ENCODE measurements at places on chromosomes 11 and 22.

GRCh38 chr22:32904044-32904443 lies 102.5 kb downstream of the TIMP3 start:
- DNase-seq: no peak

DNA sequence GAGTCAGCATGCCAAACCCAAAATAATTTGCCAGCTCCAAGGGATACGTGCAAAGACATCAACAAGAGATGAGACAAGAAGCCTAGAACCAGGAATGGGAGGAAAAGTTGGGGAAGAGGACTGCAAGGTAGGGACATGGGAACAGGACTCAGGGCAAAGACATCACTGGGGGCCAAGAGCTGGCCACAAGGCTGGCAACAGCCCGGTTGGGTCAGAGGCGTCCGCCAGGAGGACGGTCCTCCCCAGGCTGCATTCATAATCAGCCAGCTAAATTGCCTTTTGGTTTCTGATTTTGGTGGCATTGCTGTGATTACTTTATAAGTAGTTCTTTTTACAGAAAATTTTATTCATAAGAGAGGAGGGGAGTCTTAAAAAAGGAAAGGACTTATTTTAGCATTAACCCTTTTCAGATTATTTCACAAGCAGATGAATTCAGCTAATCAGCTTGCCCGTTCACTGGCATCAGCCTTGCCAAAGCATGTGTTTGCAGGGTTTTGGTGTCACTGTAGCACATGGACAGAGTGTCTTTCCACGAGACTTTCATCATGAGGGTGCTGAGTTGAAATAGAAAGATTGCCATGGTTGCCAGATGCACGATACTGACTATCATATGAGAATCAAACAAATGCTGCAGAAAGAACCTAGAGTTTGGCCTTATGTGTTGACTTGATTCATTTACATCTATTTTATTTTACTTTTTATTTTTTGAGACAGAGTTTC lies 23.2 kb upstream of the NAV2 start:
- no peak for DNase-seq

- DNase-seq: peak; percentile 30
Observed at GRCh38 chr22:37674951-37675929, at the start of gene LGALS1. TSS of gene LGALS1 (plus strand) at chr22:37675636. CDS start at chr22:37675703, 67 bp downstream.

GRCh38 chr11:19771463-19771862 lies 58.8 kb downstream of the NAV2 start:
- no peak for DNase-seq

DNA sequence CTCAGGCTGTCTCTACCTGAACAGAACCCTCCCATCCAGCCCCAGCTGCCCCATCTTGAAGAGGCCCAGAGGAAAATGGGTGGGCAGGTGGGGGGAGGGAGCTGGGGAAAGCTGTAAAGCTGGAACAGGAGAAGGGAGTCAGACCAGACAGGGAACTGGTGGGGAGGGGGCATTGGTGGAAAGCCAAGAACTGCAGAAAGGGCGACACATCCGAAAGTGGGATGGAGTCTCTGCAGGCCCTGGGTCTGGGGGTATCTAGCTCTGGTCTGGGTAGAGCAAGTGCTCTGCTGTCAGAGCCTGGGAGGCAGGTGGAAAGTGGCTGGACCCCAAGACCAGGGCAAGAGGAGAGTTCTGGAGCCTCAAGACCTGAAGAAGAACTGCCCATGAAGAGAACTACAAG lies 7.7 kb downstream of the TMPRSS13 start:
- no peak for DNase-seq

GRCh38 chr22:28841111-28841510 lies 40.7 kb upstream of the XBP1 start:
- no peak for DNase-seq

GRCh38 chr11:47276923-47277322 lies 7.0 kb downstream of the MADD start:
- no peak for DNase-seq

- no peak for DNase-seq
Observed at GRCh38 chr22:29806196-29806595, 31.9 kb downstream of the ASCC2 start.

GRCh38 chr11:95341221-95341620 lies 110.2 kb upstream of the SESN3 start:
- DNase-seq: no peak

- DNase-seq: no peak
Observed at GRCh38 chr11:32489464-32489863, 54.1 kb upstream of the WT1 start.

- DNase-seq: no peak
Observed at GRCh38 chr11:118216621-118217481, 8.0 kb downstream of the JAML start.

GRCh38 chr11:134036492-134037045 lies 32.3 kb upstream of the JAM3 start:
- peak; percentile 43 for DNase-seq

GRCh38 chr22:28711820-28712777 lies 29.5 kb downstream of the CHEK2 start:
- DNase-seq: no peak

GRCh38 chr11:46461461-46461927 lies 69.9 kb upstream of the CHRM4 start:
- DNase-seq: no peak

GRCh38 chr11:129249923-129250322 lies 57.8 kb upstream of the ARHGAP32 start:
- no peak for DNase-seq

DNA sequence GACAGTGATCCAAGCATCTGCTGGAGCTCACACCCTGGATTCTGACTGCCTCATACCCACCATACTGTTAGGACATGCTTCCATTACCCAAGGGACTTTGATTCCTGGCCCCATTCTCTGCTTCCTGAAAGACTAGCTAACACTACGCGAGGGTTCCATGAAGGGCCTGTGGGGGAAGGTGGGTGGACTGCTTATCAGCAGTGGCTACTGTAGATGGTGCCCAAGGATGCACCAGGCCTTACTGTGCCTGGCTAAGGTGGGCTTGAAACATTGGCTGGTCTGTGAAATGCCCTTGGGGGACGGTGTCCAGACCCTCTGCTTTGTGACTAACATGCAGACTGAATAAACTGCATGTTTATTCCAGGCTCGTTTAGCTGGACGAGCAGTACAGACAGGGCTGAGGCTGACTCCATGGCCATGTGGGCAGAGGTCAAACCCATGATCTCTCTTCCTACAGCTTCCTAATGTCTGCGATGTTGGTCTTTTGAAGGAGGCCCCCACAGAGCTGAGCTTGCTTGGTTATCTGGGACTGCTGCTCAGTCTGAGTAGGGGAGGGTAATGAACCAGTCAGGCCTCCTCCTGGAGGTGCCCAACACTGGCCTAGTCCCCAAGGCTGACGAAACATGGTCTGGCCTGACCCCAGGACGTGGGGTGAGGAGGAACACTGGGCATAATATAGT lies 48.3 kb upstream of the PHOX2A start:
- DNase-seq: no peak
